Foreskin fibroblast (primary cell): ENCODE measurements at places on chromosomes 6 and 20.
A peak's percentile ranks its signal among the peaks of the same experiment; 100 is the strongest.

GRCh38 chr6:125507987-125508655, 206.4 kb upstream of the HDDC2 start:
- peak; percentile 44 for DNase-seq

DNA sequence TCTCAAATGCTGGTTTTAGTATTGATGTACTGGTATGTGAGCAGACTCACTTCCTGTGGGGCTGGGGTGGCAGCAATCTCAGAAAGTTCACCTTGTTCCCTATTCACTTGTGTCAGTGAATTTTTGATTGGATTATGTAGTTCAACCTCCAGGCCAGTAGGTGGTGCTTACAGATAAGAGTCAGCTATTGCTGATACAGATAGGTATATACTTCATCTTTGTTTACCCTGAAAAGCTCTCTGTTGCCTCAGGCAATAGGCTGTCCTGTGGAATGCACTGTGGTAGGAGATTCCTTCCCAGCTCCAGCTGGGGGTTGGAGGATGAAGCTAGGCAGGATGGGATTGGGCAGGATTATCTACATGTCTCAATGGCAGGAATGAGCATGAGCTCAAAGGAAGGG, 851.2 kb upstream of the EYS start:
- no peak for DNase-seq

GRCh38 chr20:34979366-34980153, 23.9 kb downstream of the MYH7B start:
- no peak for DNase-seq

- no peak for DNase-seq
Measured at GRCh38 chr20:38191654-38192053, 26.6 kb upstream of the TGM2 start.
